ENCODE measurements at places on chromosomes 2 and 18.

DNA sequence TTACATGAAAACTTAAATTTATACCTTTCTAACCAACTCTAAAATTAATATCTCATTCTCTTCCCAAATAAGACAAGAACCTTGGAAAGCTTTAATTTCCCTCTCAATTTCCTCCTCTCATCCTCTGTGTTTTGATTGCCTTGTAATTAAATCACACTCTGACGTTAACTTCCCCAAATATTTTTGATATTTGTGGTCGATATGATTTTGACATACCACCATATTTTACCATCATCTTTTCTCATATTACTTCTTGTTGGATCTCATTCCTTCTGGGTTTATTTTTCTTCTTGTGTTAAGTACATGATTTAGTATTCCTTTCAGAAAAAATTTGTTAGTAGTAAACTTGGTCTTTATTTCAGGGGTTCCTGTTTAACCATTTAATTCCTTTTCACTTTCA, 69.6 kb downstream of the RDH14 start:
- no peak for DNase-seq

DNA sequence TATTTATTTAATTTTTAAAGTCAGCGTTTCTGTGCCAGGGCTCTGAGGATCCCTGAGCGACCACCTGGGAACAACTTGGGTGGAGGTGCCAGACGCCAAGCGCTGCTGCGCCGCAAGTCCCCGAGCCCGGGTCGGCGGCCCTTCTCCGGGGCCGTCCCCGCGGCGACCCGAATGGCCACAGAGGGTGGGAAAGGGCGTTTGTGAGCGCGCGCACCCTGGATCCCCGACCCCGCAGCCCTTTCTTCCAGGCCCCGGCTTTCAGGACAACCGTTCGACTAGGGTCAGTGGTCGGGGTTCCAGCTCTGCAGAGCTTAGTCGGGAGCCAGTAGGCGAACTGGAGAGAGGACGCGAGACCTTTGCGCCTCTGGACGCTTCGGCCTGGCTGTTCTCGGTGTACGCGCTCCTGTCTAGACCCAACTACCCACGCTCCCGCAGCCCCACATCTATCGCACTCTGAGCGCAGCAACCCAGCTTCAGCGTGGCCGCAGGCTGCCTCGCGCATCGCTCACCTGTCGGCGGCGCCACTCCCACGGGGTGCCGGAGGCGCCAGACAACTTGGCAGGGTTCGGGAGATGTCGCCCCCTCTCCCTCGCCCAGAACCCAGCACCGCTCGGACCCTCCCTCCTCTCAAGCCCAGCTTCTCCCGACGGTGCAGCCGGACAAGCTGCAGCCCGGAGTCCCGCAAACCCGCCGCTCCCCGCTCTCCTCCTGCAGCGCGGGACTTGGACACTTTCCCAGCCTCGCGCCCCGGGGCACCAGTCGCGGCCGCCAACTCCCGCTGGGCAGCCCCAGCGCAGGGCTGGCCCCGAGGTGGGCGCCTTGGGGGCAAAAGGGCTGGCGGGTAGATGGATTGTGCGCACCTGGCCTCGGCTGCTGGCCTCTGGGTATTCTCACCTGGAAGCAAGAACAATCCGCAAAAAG, 758 bp downstream of the LYPD1 start:
- DNase-seq = no peak

- DNase-seq = peak; percentile 61
Measured at GRCh38 chr2:218272531-218273212, 2.4 kb downstream of the PNKD start.

DNA sequence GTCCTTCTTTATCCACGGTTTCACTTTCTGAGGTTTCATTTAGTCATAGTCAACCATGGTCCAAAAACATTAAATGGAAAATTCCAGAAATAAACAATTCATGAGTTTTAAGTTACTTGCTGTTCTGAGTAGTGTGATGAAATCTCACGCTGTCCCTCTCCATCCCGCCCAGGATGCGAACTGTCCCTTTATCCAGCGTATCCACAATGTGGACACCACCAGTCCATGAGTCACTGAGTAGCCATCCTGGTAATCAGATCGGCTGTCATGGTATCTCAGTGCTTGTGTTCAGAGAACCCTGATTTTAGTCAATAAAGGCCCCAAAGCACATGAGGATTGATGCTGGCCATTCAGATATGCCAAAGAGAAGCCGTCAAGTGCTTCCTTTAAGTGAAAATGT, 3.7 kb downstream of the SP140L start:
- DNase-seq = no peak

DNA sequence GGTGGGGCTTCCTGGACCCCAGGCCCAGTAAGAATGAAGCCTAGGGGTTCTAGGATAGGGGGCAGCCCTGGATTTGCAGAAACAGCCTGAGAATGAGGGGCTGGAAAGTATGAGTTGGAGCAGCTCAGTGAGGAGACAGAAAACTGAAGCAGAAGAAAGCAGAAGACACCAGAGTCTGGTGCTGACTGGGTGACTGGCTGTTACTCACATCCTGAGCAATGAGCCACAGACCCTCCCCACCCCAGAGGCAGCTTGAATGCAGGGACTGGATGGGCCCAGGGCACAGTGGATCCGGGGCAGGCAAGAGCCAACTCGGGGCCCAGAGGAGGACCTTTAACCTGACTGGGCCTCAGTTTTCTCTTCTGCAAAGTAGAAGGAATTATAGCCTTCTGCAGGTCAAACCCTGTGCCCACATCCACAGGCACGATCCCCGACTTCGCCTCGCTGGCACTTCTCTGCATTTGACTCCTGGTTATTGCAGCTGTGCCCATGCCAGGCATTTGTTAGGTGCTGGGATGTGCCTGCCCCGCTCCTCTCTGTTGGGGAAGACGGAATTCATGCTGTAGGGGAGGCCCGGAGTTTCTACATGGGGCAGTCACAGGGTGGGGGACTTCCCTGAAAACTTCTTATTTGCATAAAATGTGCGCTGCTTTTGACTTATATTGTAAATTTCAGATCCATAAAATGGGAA, 8.5 kb downstream of the STEAP3 start:
- no peak for DNase-seq

DNA sequence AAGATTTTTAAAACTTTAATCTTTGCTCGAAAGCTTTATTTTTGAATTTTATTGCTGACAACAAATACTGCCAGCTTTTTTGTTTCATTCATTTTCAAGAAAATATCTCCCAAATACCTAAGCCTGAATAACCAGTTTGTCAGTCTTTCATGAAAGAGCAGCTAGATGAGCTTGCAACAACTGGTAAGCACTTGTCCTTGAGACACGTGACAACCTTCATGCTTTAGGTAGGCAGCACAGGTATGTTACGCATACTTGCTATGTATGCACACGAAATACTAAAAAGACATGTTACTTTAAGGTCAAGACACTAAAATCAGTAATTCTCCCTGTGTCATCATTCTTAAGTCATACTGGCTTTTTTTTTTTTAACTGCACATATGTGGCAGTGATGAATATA, 12.3 kb downstream of the CEBPZ start:
- no peak for DNase-seq

DNA sequence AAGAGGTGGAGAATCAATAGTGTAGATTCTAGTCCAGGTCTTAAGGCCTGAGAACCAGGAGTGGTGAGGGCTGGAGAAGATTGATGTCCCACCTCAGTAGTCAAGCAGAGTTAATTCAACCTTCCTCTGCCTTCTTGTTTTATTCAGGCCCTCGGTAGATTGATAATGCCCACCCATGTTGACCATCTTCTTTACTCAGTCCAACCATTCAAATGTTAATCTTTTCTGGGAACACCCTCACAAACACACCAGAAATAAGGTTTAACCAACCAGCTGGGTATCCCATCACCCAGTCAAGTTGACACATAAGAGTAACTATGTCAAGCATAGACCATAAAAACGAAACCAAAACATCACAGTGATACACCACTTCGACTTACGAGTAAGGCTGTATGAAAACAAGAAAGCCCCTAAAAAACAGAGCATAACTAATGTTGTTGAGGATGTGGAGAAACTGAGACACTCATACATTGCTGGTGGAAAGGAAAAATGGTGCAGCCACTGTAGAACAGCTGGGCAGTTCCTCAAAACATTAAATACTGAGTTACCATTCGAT, 57.5 kb downstream of the SLC35F5 start:
- DNase-seq = no peak

DNA sequence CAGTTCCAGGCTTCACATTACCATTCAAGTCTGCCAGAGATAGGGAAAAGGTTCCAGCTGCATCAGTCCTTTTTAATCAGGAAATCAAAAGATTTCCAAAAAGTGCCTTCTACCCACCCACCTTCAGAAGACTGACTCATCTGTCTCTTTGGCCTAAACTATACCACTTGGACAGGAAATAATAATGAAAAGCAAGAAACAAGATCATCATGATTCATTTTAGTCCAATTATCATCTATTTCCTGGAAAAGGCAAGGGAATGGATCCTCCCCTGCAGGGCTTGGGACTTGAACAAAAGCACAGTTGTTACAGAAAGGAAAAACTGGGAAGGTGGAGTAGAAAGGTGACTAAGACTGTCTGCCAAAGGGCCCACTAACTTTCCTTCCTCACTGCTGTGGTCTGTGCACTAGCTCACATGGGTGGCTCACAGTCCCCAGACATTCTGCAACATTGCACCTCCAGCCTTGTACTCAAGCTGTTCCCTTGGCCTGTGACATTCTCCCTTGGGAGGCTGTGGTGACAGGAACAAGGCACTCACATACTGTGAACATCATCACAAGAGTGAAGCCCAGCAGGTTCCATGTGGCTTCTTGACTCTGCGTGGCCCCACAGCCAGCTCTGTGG, 75.3 kb downstream of the VSNL1 start:
- no peak for DNase-seq

GRCh38 chr2:85438201-85439024, 19.9 kb downstream of the SH2D6 start:
- no peak for DNase-seq

DNA sequence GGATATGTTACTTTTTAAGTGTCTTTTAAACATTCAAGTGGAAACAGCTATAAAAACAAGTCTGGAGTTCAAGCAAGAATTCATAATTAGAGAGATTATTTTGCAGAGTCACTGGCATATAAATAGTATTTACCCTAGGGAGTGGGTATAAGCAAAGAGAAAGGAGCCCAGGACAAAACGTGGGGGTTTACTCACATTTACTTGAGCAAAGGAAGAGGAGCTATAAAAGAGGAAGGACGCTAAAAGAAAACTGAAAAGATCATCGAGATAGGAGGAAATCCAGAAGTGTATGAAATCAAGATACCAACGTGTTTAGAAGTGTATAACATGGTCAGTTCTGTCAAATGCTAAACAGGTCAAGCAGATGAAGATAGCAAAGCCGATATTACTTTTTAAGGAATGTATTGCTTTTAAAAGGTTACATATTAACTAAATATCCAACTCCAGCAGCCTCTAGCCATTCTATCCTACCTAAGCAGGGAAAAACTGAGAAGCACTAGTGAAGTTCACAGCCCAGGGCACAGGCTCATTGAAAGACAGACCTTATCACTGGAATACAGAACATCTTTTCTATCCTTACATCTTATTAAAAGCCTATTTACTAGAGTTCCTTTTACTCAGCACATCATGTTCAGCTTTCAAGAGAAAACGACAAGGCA, 8.6 kb downstream of the KANSL1L start:
- no peak for DNase-seq

GRCh38 chr2:222398446-222398885, 25.9 kb upstream of the SGPP2 start:
- no peak for DNase-seq

DNA sequence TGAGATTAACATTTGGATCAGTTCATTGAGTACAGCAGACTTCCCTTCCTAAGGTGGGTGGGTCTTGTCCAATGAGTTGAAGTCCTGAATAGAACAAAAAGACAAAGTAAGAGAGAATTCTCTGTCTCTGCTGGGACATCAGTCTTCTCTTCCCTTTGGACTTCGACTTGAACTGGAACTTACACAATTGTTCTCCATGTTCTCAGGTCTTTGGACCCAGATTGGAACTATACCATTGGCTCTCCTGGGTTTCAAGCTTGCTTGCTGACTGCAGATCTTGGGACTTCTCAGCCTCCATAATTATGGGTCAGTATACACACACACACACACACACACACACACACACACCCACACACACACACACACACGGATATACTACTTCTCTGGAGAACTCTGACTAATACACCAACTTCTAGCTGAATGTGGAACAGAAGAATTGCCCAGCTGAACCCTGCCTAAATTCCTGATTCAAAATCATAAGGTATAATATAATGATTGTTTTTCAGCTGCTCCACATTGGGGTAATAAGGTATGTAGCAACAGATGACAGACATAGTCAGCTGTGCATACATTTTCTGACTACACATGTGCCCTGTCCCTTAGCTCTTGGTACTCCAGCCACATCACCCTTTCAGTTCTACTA, 214.0 kb downstream of the TGIF1 start:
- no peak for DNase-seq

DNA sequence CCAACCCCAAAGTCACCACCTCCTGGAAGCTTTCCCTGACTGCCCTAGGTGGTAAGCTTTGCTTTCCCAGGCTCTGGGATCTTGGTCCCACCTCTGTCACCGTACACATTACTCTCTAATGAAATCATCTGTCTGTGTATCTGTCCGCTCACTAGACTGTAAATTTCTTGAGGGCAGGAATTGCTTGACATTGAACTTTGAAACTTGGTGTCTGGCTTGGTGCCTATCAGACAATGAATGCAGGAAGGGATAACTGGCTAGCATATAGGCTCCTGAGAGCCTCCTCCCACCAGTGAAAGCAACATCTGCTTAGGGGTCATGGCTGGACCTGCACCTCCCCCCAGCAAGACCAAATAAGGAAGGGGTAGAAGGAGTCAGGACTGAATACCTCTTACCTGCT, 155.7 kb downstream of the TNS1 start:
- DNase-seq = no peak

DNA sequence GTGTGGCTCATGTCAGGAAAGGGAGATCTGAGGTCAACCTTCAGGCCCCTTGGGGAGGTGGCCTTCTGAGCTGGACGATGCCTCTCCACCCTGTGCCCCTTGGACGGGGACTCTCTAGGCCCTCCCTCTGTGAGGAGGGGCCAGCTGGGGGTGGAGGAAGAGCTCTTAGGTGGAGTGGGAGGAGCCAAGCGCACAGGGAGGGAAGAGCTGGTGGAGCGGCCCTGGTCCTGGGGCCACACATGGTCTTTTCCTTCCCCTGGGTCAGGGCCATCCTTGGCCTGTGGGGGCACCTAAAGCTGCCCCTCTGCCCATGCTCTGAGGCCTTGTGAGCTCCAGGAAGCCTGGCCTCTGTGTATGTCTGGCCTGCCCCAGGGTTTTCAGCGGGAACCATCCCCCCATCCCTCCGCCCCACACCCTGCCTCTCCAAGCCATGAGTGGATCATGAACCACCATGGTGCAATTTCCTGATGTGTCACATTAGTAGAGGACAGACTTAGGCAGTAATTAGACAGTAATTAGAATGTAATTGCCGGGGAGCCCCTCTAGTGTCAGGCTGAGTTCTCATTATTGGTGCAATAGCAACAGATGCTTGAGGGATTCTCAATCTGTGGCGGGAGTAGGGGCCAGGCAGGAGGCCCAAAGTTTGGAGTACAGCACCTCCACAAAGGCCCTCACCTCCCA, 63.0 kb downstream of the GLI2 start:
- no peak for DNase-seq
